ENCODE measurements at places on chromosomes 12 and 14. TPM values are rescaled to one million over a fixed set of nuclear protein-coding genes. Genes with fewer than 3 reads are reported as not detected.

DNA sequence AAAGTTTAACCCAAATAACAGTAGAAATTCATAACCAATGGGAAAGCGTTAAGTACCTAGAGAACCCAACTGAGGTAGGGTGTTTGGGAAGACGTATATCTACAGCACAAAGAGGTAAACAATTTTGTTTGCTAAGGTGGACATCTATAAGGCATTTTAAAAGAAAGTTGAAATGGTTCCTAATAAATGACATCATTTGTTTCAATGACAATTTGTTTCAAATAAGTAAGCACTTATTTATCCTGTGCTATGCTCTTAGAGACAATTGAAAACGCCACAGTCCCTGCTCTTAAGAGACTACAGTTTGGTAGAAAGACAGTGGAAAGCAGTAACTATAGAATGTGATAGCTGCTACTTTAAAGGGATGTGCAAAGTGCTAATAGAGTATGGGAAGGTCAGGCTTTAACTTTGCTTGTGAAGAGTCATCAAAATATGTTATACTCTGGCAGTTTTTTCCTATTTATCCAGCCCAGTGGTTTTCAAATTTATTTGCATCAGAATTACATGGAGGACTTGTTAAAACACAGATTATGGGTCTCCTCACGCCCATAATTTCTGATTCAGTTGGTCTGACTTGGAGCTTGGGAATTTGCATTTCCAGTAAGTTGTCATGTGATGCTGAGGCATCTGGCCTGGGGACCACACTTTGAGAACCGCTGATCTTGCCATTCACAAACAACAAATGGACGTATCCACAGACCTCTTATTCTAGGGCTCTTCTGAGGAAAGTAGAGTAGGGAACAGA lies 19.6 kb upstream of the SMCO2 start:
- H3K27me3 ChIP-seq = no peaks in the 10 kb centered on the region
- no peak for DNase-seq
- peaks cover 6% of the 10 kb centered on the region for H3K4me1 ChIP-seq
- no peak overlapping the region for H3K4me3 ChIP-seq

Gene TMED10
- total RNA-seq = 130 TPM

- H3K4me1 ChIP-seq = peaks cover 12% of the 10 kb centered on the region
- peaks cover 2% of the 10 kb centered on the region for H3K36me3 ChIP-seq
- H3K27me3 ChIP-seq = no peaks in the 10 kb centered on the region
Measured at GRCh38 chr12:122005252-122005776, 16.4 kb upstream of the BCL7A start.

DNA sequence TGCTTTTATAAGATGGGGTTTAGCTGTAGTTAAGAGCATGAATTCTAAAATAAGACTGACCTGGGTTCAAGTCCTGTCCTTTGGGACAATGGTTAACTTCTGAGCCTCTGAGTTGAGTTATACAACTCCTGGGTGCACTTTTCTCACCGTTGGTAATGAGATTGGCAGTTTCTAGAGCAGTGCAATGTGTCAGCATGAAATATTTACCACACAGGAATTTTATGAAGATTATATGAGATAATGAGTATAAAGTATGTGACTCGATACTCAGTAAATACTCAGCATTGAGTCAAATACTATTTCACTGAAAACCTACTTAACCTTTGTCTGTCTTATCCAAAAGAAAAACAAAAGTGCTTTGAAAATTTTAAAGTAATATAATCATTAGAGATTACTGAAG lies 214.2 kb downstream of the CPNE8 start:
- H3K27ac ChIP-seq = no peak overlapping the region
- H3K4me1 ChIP-seq = no peaks in the 10 kb centered on the region
- H3K4me3 ChIP-seq = no peak overlapping the region
- H3K27me3 ChIP-seq = no peaks in the 10 kb centered on the region
- no peak for DNase-seq

- peaks cover 31% of the 10 kb centered on the region for H3K36me3 ChIP-seq
- no peaks in the 10 kb centered on the region for H3K27me3 ChIP-seq
- H3K27ac ChIP-seq = peak overlapping the region; percentile 40
- no peak overlapping the region for H3K4me3 ChIP-seq
- DNase-seq = no peak
Measured at GRCh38 chr14:75138492-75138891, 11.6 kb upstream of the NEK9 start.

GRCh38 chr12:2501464-2502191 lies 293.1 kb upstream of the FKBP4 start:
- H3K27me3 ChIP-seq = peaks cover 9% of the 10 kb centered on the region
- no peak overlapping the region for H3K4me3 ChIP-seq
- no peaks in the 10 kb centered on the region for H3K36me3 ChIP-seq
- peaks cover 11% of the 10 kb centered on the region for H3K4me1 ChIP-seq
- no peak overlapping the region for H3K27ac ChIP-seq

Gene SLC6A12
- total RNA-seq = not detected

GRCh38 chr12:12723681-12724420 lies 6.7 kb downstream of the CDKN1B start:
- H3K27me3 ChIP-seq = no peaks in the 10 kb centered on the region
- peak overlapping the region; percentile 99 for H3K27ac ChIP-seq
- peaks cover 14% of the 10 kb centered on the region for H3K36me3 ChIP-seq
- peak; percentile 56 for DNase-seq
- H3K4me3 ChIP-seq = peak overlapping the region; percentile 94

Gene GUCY2C
- total RNA-seq = not detected

DNA sequence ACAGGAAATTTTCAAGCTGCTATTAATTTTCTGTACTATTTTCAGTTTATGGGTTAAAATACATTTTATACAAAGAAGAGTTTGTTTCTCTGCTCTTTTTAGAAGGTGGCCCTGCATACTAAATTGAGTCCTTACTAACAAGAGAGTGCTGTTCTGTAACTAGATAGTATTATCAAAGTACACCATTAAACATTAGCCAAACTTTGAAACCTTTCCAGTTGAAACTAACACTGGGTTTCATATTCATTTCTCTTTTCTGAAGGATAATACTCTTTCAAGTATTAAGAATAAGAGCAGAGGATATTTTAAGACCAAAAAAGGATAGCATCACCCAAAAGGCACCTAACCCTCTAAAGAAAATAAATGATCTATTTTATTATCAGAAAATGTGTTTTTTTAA lies 47.2 kb downstream of the PEBP1 start:
- peaks cover 12% of the 10 kb centered on the region for H3K36me3 ChIP-seq
- no peak overlapping the region for H3K4me3 ChIP-seq
- peaks cover 2% of the 10 kb centered on the region for H3K4me1 ChIP-seq
- peak overlapping the region; percentile 21 for H3K27ac ChIP-seq
- DNase-seq = no peak
- no peaks in the 10 kb centered on the region for H3K27me3 ChIP-seq

Gene COPS7A
- 27.0 TPM for total RNA-seq

GRCh38 chr14:25520821-25521220 lies 470.9 kb upstream of the STXBP6 start:
- no peak overlapping the region for H3K27ac ChIP-seq
- peaks cover under 1% of the 10 kb centered on the region for H3K36me3 ChIP-seq
- no peaks in the 10 kb centered on the region for H3K27me3 ChIP-seq
- H3K4me1 ChIP-seq = no peaks in the 10 kb centered on the region

DNA sequence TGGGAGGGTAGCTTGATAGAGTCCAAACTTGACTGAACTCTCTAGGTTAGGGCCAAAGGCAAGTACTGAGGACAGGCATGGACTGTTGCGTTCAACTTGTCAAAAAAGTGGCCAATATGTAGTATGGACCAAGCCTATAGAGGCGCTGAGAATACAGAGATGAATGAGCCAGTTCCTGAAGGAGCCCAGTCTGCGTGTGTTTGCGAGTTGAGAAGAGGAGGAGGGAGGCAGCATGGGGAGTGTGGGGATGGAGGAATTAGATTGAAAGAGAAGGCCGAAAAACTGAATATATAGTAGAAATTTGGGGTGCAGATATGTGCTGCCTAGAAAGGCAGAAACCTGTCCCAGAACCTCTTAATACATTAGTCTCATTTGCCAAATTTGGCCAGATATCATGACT lies 412.4 kb downstream of the PCNX1 start:
- peak overlapping the region; percentile 98 for H3K27ac ChIP-seq
- no peaks in the 10 kb centered on the region for H3K36me3 ChIP-seq
- peak overlapping the region; percentile 88 for H3K4me3 ChIP-seq
- no peak for DNase-seq
- H3K4me1 ChIP-seq = peaks cover 27% of the 10 kb centered on the region

GRCh38 chr14:70791971-70792370 lies 17.3 kb downstream of the MAP3K9 start:
- DNase-seq = no peak
- peaks cover 12% of the 10 kb centered on the region for H3K36me3 ChIP-seq
- H3K27me3 ChIP-seq = no peaks in the 10 kb centered on the region
